ENCODE measurements at places on chromosomes 4 and X.

- DNase-seq = no peak
Observed at GRCh38 chr4:108192056-108192455, 23.3 kb upstream of the LEF1 start.

DNA sequence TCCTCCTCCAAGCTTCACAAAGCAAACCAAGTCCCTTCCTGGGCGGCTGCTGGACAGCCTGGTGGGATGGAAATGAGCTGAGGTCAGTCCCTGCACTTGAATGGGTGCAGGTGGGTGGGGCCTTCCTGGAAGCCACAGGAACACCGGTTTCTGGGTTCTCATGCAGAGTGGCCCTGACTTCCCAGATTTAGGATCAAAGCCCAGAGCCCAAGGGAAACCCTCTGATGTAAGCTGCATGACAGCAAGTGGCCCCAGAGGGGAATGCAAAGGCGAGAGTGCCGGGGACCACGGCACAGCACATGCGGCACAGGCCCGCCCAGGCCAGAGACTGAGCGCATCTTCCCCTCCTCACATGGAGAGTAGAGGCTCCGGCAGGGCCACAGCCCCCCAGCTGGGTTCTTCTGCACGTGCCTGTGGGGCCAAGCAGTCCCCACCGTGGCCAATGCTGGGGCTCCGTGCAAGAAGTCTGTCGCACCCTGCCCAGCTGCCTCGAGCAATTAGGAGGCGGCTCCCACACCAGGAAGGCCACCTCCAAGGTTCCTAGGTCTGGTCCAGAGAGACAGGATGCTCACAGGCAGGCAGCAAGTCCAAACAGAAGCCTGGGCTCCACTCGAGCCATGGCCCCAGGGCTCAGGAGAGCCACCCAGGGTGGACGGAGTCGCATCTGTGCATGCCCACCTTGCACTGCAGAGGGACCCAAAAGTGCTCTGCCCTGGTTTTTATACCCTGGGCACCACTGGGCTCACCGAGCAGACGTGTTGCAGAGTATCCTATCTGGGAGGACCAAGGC is 83.0 kb downstream of the HTRA3 start:
- DNase-seq = no peak

- DNase-seq = no peak
Observed at GRCh38 chrX:41720125-41720779, 3.7 kb upstream of the GPR82 start.

DNA sequence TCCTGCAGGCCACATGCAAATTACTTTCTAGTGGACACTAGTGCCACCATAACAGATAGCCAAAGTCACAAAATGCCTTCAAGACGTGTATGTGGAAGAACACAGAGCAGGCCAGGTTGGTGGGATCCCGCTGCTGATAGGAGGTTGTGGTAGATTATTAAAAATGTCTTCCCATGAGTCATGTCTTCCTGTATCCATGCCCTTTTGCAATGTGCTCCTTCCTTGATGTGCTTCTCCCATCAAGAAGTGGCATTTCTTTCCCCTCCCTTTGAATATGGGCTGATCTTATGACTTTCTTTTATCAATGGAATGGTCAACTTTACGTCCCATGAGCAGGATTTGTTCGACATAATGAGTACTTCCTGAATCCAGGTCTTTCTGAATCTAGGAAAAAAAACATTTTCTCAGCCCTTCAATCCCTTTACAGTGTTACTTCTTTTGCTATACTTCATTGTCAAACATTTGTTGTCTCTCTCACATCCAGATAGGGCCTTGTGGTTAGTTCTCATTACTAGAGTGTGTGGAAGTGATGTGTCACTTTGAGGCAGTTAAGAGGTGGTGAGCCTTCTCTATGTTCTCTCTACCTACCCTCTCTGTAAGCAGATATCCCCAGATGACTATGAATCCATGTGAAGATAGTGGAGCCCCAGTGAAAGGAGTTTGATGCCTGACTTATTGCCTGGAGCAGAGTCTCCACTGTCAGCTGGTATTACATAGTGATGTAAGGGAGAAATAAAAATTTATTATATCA is 519.2 kb upstream of the DIPK2B start:
- no peak for DNase-seq

DNA sequence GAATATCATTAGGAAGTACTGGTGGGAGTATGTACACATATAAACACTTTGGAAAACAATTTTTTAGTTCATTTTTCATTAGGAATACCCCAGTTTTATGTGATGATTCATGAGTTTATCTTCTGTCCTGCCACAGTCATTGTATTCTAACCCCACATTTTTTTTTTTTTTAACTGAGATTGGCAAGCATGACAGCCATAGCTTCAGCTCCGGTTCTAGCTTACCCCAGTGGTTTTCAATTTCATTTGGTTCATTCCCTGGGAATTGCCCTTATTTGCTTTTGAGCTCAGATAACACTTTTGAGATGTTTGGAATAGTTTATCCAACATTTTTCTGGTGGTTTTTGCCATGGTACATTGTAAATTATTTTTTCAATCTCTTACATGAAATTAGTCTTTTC is 21.0 kb upstream of the FMR1 start:
- DNase-seq = no peak

GRCh38 chr4:142081025-142081424 is 444.6 kb downstream of the IL15 start:
- DNase-seq = no peak

- DNase-seq = no peak
Observed at GRCh38 chrX:26442340-26442739, 226.4 kb downstream of the MAGEB5 start.

GRCh38 chr4:112546476-112546875 is 30.5 kb upstream of the NEUROG2 start:
- DNase-seq = no peak

DNA sequence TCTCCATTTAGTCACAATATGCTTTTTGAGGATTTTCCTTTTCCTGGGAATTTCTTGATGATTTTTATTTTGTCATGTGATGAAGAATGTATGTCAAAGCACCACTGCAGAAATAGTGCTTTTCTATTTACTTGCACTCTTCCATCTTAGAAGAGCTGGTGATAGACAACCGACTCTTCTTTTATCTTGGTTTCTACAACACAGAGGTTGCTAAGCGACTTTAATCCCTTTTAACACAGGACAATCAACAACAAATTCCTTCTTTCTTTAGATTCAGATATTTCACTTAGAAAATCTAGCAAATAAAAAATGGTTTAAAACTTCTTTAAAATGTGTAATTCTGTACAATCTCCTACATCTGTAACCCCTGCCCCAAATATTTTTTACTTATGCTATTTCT is 34.6 kb downstream of the TET2 start:
- DNase-seq = no peak

DNA sequence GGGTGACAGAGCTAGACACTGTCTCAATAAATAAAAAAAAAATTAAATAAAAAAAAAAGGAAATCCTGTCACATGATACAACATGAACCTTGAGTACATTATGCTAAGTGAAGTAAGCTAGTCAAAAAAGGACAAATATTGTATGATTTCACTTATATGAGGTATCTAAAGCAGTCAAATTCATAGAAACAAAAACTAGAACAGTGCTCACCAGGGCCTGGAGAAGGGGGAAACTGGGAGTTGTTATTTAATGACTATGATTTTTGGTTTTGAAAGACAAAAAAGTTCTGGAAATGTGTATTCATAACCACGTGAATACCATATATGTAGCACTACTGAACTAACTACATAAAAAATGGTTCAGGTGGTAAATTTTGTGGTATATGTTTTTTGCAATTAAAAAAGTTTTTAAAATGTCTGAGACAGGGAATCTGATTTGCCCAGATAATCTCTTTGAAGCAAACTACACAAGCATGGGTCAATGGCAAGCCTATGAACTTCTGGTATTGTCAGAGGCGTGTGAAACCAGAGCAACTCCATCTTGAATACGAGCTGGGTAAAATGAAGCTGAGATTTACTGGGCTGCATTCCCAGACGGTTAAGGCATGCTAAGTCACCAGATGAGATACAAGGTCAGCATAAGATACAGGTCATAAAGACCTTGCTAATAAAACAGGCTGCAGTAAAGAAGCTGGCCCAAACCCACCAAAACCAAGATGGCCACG is 42.3 kb downstream of the ANAPC10 start:
- no peak for DNase-seq

- no peak for DNase-seq
Observed at GRCh38 chr4:27790911-27791310, 930.3 kb downstream of the STIM2 start.

GRCh38 chrX:78168065-78168464 is 28.6 kb upstream of the TAF9B start:
- DNase-seq = no peak

DNA sequence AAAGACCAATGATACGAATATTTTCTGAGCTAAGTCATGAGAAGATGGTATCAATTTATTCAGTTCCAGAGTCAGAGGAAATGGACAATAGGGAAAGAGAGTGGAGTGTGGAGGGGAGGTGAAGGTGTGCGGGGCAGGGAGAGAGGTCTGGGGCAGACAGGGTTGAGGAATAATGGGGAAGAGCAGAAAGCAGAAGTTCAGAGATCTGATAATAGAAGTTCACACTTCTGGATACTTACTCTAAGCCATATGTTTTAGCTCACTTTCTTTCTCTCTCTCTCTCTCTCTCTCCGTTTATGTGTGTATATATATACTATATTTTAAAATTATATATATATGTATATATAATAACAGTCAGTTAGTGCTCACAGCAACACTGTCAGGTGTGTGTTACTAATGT is 40.4 kb downstream of the FOXR2 start:
- DNase-seq = no peak

DNA sequence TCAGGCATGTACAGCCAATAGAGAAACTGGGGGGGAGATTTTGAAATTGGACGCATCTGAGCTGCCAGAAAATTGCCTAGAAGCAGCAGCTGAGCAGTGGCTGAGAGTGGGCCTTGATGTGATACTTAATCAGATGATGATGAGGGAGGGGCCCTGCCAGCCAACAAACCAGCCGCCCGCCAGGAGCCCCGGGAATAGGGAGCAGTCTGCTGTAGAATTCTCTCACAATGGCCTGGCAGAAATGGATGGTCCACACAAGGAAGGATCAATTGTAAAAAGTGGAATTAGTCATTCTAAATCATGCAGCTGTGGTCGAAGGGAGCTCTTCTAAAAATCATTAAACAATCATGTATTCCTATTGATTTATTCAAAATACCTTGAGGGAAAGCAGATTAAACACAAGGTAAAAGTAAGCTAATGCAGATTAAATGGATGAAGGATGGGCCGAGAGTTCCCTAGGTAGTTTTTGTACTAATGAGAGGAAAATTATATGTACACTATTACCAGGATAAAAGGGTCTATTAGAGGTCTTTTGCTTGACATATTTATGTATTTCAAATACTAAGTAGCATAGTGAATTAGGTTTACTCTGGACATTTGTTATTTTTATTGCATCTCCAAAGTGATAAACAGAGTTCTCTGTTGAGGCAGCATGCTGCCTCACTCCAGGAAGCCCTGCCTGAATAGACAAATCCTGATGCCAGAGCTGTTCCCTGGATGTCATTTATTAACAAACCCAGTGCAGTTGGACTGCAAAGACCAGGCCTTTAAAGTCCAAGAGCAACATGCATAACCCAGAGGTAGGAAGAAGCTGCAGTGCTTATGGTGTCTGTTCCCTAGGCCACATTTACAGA is 91.3 kb downstream of the NKX6-1 start:
- no peak for DNase-seq

DNA sequence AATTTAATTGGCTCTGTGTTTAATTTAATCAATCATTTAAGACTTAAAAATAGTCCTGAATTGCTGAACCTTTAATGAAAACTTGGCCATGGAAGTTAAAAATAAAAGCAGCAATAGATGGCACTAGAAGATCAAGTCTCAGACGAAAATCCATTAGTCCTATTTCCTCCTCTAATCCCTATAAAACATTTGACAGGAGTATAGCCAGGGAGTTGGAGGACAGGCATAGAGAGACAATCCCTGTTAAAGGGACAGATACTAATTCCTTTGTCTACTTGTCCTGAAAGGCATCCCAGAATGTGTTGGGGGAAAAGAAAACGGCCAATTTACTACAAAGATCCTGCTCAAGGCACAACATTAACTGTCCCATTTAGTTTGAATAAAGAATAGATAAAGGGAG is 276.3 kb upstream of the TACR3 start:
- no peak for DNase-seq

DNA sequence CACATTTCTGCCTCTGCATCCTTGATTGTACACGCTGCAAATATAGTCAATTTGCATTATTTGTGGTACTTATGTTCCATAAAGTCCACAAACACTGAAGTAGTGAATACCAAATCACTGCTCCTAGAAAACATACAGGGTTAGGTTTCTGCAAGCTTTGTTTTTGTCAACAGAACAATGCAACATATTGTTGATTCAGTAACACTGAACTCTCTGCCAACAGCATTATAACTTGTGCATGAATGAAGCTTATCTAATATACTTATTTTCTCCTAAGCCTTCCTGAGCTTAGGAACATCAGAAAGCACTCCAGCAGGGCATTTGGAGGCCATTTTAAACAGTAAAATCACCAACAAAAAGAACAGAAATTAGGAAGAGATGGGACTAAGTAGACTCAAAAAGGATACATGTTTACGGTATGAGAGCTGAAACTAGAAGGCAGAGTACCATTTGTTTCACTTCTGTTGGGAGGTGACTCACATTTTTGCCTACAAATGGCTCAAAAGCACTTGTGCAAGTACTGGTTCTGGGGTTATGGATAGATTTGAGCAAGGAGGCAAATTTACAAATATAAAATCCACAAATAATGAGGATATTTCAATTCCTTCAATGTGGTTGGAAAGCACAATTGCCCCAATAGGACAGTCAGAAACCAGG is 14.1 kb downstream of the COX18 start:
- no peak for DNase-seq

DNA sequence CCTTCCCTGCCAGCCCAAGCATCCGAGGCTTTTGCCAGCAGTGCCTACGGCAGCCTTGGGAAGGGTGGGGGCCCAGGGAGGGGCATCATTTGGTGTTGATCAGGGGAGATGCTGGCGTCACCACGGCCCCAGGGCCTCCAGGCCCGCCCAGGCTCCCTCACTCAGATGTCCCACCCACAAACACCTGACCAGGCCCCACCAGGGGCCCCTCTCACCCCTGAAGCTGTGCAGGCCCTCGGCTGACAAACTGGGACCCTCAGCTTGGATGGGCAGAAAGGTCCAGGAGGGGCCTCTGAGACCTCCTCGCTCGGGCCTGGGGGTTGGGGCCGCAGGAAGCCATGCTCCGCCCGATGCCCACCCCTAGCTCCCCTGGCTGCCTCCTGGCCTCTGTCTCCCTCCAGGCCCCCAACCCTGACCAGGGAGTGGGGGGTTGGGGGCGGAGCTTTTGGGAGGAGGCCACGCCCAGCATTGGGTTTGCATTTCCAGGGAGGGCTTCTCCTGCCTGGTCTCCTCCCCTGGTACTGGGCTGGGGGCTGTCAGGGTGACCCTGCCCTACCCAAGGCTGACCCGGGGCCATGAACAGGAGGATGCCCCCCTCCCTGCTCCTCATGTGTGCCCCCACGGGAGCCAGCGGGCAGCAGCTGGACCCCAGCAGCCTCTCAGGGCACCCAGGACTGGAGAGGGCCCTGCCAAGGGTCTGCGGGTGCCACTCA is 33.4 kb upstream of the SPON2 start:
- no peak for DNase-seq

- no peak for DNase-seq
Observed at GRCh38 chr4:55075823-55076716, 49.3 kb downstream of the KDR start.

- no peak for DNase-seq
Observed at GRCh38 chr4:114495471-114495928, 103.1 kb upstream of the UGT8 start.

GRCh38 chr4:23163647-23164436 is 471.1 kb downstream of the GBA3 start:
- no peak for DNase-seq
